ENCODE measurements at places on chromosomes 7 and 10.

DNA sequence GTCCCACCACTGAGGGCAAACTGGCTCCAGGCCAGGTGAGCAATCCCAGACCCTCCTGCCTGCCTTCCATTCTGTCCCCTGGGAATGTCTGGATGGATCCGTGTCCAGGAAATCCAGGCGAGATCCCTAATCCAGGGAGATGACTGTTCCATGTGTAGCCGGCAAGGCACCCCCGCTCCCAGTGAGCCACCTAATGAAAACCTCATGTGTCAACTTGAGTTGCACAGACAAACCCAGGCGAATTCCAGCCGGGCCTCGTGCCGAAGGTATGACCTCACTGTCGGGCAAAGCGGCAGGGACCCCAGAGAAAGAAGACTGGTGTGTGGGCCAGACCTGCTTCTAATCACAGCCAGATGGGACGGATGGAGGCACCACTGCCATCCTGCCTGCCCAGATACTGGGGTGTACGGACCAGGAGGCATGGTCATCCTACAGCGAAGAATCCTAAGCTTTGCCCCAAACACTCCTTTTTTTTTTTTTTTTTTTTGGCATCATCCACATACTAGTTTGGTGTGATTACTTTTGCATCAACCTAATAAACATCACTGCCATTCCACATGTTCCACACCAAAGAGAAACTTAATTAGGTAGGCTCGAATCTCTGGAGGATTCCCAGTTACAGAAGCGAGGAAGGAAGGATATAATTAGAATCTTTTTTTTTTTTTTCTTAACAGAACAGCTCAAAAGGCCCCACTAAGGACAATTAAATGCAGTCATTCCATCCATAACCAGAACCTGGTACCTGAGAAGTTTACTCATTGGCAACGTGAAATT lies 313.1 kb downstream of the CALN1 start:
- DNase-seq: no peak

DNA sequence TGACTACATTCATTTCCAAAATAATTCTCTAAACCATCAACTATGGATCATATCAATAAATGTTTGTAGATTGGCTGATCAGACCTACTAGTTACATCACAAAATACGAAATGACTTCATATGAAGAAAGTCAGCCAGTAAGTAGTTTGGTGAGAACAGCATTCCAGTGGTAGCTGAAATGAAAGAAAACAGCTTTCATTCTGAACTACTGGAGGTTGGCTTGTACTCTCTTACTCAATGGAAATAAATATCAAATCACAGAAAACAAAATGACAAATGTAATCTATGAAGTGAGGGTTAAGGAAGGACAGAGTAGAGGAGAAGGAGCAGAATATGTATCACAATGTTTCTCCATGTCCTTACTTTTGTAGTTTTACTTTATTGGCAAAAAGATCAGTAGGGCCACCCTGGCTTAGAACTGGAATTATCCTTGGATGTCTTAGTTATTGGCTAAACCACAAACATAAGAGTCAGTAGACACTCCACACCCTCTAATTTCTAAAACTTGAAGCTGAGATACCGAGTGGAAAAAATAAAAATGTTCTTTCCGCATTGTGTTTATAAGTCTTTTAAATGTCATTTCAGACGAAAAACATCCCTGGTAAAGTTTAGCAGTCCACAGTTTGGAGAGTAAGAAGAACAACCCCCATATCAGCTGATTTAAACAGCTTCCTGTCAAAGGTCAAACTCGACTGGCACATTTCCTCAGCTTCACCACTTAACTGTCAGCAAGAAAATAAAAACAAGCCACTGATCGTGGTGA lies 74.0 kb upstream of the DGKI start:
- DNase-seq: no peak

DNA sequence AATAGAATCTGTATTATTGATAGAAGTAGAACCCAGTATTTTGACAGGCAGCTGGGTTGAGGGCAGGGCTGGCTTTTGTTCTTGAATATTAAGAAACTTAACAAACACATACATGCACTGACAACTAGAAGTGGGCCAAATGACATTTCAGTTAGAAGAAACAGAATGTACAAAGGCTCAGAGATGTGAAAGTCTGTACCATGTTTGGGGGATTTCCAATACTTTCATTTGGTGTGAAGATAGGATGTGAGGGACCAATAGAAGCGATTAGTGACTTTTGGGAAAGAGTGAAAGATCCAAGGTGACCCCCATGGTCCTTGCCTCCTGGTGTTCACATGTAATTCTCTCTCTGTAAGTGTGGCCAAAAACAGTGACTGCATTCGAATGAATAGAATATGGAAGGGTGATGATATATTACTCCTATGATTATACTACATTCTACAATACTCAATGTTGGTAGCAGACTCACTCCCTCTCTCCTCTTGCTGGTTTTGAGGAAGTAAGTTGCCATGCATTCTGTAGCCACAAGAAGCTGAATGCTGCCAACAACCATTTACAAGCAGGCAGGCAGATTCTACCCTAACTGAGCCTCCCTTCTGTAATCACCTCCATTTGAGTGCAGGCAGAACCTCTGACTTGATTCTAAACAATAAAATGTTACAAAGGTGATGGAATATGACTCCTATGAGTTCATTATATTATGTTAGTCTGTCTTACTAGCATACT lies 151.4 kb downstream of the TMEM168 start:
- DNase-seq: no peak

DNA sequence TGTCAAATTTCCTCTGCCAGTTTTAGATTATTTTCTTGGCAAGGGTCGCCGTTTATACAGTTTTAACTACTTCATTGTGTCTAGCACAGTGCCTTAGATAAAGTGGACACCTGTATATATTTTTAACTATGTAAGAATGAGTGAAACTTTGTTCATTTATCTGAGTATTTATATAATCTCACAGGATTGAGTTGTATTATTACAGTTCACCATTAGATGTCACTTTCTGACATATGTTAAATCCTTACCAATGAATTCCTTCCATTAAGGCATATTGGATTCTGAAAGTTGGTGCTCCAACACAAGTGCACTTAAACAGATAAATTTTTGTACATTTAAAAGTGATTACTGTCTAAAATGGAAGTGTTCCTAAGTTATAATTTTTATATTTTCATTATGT lies 43.0 kb downstream of the ZMYND11 start:
- no peak for DNase-seq

- DNase-seq: no peak
These were observed 723.5 kb upstream of the POM121L12 start for GRCh38 chr7:52311886-52312285.

DNA sequence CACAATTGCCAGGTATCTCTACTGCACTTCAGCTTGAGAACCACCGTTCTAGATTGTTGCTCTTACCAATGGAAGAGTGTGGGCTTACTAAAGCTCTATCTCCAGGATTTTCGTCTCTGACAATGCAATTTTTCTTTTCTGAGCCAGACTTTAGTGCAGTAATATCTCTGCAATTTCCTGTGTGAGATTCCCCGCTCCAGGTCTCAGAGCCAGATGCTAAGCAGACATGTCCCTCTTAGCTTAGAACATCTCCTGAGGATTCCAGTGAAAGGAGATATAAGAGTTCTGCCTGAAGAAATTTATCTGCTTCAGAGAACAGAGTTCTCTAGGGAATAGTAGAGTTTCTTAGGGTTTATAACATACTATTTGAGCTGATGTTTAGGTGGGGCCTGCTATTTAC lies 82.0 kb downstream of the SND1 start:
- no peak for DNase-seq

DNA sequence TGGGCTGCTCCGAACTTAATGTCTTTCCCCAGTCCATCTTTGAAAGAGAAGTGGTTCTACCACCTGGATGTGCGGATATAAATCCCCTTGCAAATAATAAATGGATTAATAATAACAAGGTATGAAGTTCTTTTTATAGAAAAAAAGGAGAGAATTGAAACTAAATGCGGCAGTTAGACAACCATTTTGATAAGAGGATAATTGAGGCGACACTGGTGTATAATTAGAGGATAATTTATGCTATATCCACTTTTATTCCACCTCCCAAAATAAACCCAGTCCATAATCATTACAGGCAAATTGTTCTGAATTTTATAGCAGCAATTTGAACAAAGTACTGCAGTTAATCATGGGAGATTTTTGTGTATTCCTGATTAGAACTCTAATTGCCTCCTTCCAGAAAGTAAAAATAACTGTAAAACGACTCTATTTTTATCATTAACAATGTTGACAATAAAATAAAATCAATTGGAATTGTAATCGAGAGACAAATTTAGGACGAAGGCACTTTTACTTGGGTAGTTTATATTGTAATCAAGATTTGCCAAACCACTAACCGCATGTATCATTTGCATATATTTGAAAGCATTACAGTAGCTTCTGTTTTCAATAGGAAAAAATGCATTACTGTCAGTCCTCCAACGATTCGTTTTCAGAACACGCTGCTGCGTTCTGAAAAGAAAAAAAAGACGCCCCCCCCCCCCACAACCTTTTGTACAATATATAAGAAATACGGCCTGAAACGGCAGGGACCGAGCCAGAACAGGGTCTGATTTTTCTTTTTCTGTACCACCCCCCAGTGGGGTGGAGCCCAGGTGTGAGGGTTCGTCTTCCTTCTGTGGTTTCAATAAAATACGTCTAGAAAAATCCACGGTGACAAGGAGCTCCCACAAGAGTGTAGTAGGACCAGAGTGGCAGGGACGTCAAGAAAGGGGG lies 838 bp upstream of the DLX6 start:
- DNase-seq: no peak

- DNase-seq: no peak
These were observed 45.0 kb downstream of the ESYT2 start for GRCh38 chr7:158784270-158784669.

DNA sequence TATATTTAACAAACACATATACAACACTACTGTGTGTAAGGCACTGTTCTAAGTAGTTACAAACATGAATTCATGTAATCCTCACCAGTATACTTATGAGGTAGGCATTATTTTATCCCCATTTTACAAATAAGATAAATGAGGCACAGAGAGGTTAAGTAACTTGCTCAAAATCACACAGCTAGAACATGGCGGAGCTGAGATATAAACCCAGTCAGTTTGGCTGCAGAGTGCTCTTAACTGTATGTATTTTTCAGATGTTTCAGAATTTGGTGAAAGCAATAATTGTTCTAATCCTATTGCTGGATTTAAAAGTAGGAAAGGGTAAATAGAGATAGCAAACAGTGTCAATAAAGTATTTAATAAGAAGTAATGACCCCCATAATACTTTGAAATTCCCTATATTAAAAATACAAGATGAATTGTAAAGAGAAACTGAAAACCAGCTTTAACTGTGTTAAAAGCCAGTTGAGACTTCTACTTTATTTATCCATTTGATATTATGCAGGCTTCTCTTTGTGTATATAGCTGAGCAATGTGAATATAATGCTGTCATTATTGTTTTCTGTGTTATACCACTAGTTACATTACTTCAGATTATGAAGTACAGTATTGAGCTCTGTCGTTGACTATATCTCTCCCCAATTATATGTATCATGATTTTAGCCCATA lies 32.3 kb upstream of the RPA3 start:
- DNase-seq: no peak

GRCh38 chr7:140304191-140304799 lies 94.0 kb downstream of the SLC37A3 start:
- no peak for DNase-seq
